Tibial nerve (tissue), 4 donors: ENCODE measurements at places on chromosomes 7 and 10.

DNA sequence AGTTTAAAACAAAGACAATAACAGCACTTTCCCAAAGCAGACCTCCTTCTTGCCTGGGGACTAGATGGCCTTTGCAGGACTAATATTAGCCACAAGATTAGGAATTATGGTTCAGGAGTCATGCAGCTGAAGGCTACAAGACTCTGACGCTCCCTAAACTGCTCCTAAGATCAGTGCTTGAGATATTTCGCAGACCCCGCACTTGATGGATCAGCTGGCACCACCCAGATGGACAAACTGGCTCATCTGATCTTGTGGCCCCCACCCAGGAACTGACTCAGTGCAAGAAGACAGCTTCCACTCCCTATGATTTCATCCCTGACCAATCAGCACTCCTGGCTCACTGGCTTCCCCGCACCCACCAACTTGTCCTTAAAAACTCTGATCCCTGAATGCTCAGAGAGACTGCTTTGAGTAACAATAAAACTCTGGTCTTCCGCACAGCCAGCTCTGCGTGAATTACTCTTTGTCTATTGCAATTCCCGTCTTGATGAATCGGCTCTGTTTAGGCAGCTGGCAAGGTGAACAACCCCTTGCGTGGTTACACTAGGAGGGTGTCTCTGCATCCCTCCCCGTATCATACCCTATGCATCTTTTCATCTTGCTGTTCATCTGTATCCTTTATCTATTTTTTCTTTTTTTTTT is 26.9 kb upstream of the NRBF2 start:
- peak; percentile 21 for DNase-seq

DNA sequence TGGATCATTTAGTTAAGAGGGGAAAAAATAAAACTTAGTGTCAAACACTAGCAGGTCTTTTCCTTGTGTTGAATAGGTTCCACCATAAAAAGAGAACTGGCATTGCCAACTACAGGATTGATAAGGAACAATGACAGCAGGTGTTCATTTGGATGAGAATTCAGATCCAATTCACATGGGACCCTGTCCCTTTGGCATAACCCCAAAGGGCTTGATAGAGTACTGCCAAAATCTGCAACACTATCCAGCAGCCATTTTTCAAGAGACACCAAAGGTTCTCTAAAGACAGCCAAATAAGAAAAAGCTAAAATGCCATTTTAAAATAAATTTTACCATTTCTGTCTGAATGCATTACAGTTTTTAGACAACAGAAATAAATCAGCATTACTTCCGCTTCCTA is 422.3 kb downstream of the DGKB start:
- DNase-seq, result no peak

DNA sequence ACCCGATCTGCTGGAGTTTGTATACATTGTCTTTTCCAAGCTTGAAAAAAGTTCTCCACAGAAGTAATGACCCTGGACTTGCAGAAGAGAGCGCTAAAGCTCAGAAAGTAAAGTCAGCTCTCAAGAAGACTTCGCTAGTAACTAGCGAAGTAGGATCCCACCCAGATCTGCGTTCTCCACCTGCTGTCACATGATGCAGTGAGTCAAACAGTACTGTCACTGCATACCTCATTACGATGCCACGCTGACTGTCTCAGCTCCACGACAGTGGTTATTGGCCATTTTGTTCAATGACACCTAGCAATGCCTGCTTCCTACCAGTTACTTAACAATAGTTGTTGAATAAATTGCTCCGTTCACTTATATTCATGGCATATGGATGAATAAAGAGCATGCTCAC is 29.7 kb upstream of the SEC61G start:
- DNase-seq, result peak; percentile 35

GRCh38 chr10:30384701-30385201 is 35.7 kb upstream of the MTPAP start:
- DNase-seq, result no peak
